ENCODE measurements at places on chromosomes 6 and 20.

DNA sequence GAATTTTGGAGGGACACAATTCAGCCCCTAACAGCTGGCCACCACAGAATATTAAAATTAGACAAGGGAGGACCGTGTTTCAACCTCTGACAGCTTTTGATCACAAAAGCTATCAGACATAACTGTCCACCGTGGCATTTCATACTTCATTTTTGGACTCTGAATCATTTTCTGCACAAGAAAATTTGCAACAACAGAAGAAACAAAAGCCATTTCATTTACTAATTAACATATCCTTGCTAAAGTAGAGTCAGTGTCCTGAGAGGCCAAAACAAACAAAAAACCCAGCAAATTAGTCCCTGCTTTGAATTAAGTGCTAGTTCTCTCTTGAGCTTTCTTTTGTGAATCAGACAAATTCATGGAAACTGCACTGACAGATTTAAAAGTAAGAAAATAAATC, 17.6 kb upstream of the COL12A1 start:
- DNase-seq, result no peak

DNA sequence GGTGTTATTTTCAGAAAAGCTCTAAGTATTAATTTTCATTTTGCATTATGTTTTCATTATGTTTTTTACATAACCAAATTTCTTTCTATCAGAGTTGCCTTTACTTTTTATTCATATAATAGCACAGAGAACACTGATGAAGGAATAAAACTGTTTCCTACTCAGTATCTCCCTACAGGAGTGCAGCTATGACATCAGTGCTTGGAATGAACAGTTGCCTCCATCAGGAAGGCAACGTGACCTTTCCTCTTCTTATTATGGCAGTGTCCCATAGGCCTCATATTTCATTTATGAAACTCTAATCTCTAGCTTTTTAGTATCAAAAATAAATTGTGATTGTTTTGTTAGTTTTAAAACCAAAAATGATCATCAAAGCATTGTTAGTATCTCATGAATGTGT, 712.8 kb downstream of the CD109 start:
- no peak for DNase-seq

DNA sequence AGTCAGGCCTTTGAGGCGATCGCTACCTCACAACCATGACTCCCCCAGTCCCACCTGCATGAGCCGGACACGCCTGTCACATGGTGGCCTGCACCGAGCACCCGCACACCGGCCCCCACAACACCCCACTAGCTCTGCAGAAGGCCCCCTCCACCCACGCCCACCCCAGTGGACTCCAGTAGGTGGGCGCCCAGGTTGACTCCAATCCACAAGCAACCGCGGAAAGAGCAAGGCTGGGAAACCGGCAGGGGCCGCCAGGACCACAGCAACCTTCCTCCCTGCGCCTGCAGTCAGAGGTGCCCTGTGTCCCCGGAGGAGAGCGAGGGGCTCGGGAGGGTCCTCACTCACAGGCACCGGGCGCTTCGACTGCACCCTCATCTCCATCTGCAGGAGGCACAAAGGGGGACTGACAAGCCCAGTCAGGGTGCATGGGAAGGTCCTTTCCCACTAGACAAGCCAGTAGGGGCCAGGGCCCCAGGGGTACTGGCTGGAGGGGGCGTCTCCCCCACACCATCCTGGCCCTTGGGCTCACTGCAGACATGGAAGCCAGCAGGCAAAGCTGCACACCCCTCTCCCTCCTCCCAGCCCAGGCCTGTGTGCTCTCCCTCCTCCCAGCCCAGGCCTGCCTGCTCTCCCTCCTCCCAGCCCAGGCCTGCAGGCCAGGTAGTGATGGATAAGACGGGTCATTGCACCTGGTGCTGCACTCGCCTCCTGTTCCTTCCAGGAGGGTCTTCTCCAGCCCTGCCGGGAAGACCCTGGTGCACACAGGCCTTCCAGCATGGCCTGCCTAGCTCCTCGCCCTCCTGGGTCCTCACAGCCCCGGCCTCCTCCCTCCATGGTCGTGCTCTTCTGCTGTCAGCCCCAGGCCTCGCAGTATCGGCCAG, 137.2 kb downstream of the DLL1 start:
- DNase-seq, result no peak

DNA sequence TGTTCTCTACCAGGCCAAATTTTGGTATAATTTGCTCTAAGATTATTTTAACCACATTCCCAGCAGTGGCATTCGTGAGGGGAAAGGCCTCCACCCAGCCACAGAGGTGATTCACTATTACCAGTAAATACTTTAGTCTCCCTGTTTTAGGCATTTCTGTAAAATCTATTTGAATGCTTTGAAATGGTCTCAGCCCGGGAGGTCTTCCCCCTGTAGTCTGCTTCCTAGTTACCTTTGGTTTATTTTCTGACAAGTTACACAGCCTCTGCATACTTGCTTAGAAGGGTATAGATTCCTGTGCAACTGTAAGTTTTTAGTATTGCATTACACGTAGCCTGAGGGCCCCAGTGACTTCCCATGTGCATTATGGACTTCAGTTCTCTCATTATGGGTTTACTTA, 248.7 kb downstream of the C6orf118 start:
- no peak for DNase-seq

DNA sequence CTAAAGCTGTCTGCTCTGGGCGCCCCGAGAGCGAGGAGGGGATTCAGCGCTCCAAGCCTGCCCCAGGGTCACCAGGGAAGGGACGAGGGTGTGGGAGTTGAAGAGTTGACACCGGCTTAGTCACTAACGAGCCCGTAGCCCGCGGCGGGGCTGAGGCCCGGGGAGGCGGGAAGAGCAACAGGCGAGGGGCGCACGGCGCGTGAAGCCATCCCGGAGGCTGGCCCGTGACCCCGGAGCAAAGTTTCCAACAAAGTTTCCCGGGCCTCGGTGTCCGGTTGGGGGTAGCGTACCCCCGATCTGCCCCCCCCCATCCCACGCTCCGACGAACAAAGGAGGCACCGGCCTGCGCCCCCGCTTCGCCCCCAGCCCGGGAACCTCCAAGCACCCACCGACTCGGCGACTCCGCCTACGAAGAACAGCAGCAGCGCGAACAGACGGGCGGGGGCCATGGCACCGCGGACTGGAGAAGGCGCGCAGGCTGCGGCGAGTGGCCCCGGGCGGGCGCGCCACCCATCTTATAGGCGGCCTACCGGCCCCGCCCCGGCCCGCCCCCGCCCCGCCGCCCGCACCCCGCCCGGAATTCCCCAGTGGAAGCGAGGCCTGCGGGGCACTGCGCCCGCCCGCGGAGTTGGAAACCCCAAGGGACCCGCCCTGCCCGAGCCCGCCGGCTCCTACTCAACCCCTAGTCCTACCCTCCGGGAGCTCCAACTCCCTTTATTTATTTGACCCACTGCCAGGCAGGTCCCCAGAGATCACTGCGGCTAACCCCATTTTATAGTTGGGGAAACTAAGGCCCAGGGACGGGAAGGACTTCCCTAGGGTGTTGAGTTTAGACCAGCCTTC, at the start of gene SDC4:
Gene SDC4, minus strand, starts transcription at position 489 of the 843 bp plus-strand sequence. Its CDS starts 40 bp downstream, at position 449.
- DNase-seq, result peak; percentile 19

GRCh38 chr6:112883095-112883494, 536.0 kb downstream of the RFPL4B start:
- DNase-seq, result no peak

DNA sequence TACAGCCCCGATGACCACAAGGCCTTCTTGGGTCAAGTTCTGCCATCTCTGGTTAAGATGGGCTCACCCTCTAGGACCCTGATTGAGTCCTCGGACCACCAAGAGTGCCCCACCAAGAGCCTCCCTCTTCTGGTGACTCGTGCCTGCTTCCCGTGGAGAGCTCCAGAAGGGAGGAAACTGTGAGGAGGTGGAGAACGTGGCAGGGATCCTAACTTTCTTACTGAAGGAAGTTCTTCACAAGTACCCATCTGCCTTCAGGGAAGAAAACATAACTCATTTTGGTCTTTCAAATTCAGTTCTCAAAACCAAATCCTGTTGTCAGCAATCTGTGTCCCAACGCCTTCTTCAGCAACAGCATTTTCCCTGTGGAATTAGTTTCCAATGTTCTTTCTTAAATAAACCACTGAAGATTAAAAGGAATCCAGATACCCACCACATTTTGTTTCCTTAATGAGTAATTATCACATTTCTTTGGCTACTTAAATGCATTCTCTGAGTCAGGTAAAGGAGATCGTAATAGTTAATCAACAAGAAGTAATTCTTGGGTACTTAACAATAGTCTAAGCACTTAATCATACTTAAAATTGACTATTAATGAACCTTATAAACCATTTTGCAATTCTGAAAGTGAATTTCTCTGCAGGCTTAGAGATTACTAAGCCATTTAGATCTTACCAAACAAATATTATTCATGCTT, 185.8 kb upstream of the SGK1 start:
- DNase-seq, result no peak

DNA sequence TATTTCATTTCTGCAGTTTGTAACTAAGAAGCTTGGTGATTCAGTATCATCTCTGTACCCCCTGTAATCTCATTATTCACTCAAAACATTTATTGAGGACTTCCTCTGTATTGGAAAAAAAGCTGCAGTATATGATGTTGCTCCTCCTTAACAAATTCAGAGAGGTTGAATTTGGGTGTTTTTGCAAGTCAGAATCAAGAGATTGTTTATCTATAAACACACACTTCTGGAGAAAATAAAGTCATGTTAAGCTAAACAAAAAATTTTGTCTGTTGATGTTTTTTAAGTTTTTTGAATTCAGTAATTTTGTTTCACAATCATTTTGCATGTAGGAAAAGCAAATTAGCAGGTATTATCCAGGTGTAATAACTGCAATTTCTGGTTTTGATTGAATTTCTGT, 11.4 kb upstream of the RHAG start:
- DNase-seq, result no peak

- DNase-seq, result no peak
These were observed 40.2 kb downstream of the SASH1 start for GRCh38 chr6:148382861-148383260.

DNA sequence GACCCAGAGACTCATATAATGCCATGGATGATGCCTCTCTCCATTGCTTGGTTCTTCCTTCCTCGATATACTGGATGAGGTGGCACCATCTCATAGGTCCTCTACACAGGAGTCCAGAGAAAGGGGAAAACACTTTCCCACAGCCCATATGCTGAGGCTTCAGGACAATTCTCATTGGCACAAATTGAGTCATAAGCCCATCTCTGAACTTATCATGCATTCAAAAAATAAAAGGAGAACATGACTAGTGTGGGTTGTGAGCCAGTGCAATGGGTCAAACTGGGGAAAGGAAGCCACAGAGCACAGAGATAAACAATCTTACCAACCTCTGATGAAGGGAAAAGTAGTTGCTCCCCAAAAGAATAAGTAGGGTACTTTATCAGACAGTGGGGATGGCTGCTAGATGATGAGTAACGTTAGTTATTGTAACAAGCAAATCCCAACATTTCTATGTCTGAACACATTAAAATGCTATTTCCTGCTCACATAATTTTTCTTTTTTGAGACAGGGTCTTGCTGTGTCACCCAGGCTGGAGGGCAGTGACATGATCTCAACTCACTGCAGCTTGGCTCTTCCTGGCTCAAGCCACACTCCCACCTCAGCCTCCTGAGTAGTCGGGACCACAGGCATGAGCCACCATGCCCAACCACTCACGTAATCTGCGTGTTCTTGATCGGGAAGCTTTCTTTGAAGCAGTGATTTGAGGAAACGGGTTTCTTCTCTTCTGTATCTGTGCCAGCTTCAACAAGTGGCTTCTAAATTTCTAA, 27.0 kb downstream of the SOD2 start:
- DNase-seq, result no peak

- no peak for DNase-seq
These were observed 32.7 kb upstream of the PSMF1 start for GRCh38 chr20:1085492-1086276.

DNA sequence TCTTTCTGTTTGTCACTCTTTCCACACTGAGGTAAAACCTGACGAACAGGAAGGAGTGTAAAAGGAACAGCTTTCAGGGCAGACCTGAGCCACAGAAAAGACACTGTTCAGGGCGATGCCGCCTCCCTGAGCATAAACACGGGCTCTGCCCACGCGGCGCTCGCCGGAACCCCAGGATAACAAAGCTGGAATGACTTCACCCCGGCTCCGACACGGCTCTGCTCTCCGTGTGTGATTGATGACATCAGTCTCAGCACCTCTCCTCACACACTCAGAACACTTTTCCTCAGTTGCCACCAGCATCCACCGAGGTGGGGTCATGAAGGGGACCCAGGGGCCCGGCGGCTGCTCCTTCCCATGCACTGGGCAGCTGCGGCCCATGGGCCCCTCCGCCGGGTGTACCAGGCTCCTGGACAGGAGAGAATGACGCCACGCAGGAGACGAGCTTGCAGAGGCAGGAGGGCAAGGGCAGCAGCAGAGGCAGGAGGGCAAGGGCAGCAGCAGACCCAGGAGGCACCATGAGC, 43.6 kb downstream of the DLL1 start:
- no peak for DNase-seq

GRCh38 chr20:9602847-9603183, 88.4 kb downstream of the LAMP5 start:
- DNase-seq, result no peak

DNA sequence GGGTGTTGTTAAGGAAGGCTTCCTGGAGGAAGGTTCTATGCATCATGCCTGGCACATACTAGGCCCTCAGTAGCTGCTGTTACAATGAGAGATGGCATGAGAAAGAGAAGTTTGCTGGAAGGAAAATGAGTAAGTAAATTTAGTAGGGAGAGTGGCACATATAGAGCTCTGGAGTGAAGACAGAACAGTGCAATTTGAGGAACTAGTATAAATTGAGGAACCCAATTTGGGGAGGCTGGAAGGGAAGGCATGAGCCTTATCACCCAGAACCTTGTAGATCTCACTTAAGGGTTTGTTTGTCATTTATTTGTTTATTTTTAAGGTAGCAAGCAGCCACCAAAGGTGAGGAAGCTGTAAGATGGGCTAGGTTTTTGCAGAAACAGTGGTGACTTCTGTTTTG, 87.1 kb upstream of the SCGN start:
- DNase-seq, result no peak

- DNase-seq, result peak; percentile 11
These were observed 256.3 kb downstream of the ERMARD start for GRCh38 chr6:170007468-170008293.
